ENCODE measurements at places on chromosomes 11 and 22.

DNA sequence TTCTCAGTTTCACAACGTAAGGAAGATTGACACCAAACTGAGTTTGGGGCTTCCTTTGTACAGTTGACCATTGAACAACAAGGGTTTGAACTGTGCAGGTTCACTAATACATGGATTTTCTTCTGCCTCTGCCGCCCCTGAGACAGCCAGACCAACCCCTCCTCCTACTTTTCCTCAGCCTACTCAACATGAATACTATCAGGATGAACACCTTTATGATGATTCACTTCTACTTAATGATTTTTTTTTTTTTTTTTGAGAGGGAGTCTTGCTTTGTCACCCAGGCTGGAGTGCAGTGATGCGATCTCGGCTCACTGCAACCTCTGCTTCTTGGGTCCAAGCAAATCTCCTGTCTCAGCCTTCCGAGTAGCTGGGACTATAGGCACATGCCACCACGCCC is 14.6 kb downstream of the RBM4 start:
- no peak for DNase-seq

DNA sequence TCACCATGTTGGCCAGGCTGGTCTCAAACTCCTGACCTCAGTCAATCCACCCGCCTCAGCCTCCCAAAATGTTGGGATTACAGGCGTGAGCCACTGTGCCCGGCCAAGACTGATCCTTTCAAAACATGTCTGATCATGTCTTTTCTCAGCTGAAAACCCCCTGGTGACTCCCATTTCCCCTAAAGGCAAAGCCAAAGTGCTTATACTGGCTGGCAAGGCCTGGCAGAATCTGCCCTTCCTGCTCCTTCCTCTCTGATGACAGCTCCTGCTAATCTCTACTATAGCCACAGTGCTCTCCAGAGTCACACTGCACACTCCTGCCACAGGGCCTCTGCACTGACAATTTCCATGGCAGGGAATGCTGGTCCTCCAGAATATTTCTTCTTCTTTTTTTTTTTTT is 2.6 kb upstream of the MCHR1 start:
- no peak for DNase-seq

DNA sequence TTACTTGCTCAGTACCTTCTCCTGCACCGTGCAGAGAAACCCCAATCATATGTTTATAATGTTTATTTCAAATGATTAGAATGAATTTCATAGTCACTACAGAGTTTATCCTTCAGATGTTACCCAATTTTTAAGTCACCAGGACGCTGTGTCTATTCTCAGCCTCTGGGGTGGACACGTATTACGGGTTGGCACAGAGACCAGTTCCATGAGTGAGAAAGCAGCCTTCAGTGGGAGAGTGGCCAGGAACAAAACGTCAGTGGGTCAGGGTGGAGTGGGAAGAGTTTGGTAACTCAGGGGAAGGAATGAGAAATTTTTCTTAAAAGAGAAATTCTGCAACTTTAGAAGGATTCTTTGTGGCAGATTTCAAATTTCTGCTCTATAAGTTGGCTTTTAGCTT is 77.1 kb upstream of the MTMR2 start:
- DNase-seq: no peak

DNA sequence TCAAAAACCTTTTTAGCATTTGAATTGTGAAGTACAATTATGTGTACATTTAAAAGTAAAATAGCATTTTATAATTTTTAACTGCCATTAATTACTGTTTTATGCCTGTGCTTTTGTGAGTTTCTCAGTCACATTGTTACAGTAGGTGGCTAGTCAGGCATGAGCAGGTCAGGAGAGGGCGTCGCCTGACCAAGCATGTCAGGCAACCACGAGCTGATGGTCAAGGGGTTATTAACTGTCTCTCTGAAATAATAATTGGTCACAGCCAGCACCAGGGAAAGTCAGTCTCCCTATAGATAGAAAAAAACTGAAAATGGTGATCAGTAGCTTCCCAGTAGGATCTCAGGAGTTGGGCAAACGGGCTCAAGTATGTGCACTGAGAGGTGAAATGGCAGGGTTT is 19.4 kb upstream of the CCDC81 start:
- DNase-seq: no peak

DNA sequence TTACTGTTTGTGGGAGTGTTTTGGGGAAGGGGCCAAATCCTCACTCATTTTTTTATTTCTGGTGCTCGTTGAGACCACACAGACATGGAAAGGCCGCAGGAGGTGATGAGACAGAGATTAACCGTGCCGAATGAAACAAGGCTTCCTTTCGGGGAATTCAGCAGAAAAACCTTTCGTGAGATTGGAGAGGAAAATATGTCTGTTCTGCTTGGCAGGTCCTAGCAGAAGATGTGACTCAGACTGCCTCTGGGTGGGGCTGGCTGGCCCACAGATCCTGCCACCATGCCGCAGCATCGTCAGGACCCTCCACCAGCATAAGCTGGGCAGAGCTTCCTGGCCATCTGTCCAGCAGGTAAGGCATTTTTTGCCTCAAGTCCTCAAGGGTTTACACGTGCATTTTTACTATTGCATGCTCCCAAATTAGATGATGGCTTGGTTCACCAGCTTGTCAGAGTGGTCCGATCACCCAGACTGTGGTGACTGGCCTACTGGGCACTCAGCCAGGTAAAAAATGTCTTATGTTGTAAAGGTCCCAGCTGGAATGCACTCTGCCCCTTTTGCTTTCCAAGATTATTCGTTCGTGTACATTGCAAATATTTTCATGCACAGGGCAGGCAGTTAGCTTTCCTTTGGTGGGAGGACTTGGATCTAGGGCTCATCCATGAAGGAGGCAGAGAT is 1.5 kb downstream of the DDB2 start:
- DNase-seq: no peak

GRCh38 chr11:45212566-45213315 is 66.3 kb downstream of the PRDM11 start:
- no peak for DNase-seq

DNA sequence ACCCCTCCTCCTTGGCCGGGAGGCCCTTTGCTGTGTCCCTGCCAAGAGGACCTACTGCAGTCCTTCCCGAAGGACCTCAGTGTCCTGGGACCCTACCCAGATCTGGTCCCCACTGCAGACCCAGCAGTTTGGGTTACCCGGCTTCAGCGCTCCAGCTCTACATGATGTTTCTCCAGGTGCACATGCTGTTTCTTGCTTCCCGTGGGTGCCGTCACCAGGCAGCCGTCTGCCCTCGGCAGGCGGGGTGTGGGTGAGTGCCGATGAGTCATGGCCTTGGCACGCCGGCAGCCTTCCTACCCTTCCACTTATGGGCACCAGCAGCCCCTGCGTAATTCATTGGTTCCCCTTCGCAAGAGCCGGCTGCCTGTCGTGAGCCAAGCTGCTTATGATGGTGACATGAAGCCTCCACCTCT is 101.8 kb downstream of the BCR start:
- DNase-seq: peak; percentile 62

DNA sequence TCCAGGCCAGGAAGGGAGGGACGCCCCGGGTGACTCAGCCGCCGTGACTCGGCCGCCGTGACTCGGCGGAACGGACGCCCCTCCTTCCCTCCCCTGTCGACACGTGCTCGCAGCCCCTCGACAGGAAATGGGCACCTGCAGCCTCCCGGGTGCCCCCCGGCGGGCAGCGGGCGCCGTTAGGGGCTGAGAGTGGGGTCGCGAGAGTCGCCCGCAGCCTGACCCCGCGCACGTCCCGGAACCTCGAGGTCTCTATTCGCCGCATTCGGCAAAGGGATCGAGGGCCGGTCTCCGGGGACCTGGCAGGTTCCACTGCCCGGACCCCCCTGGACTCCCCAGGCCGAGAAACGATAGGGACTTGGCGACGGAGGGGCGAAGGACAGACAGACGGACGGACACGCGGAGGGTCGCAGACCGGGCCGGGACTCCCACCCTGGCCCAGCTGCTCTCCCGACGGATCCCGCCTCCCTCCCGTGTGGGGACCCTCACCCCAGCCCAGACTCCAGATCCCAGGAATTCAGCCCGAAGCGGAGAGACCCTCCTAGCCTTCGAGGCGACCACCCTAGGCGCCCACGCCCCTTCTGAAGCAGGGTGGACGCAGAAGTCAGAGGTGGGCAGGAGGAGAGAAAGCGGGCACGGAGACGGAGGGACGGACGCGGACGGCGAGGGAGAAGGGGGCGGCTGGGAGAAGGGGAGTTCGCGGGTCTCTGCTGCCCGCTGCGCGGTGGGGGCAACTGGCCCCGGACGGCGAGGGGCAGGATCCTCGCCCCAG is 648 bp downstream of the FOSL1 start:
- peak; percentile 66 for DNase-seq

DNA sequence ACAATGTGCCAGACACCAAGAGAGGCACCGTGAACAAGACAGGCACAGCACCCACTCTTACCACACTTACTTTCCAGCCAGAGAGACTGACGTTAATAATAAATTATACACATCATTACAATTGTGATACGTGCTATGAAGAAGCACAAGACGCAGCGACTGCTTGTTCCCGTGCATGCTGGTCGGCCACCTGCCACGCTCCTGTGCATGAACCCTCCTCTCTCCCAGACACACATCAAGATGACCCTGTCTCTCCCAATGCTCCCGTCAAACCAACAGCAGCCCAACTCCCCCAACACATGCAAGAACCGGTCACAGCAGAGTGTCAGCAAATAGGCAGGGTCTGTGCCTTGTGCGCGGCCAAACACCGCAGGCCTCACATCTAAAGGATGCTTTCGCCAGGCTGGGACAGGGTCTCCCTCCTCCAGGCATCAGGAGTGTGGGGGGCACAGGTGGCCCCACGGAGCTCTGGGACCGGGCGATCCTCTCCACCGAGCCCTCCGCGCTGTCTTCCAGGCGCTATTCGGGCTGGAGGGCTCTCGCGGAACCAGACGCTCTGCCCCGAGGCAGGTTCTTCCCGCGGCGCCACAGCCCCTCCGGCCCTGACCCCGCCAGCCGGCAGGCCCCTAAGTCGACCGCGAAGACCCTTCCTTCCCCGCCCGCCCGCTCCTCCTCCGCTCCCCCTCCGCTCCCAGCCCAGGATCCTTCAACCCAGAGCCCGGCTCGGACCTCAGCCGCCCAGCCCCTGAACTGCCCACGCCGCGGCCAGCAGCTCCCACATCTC is 533 bp downstream of the SERGEF start:
- peak; percentile 10 for DNase-seq

- no peak for DNase-seq
These were observed 241.7 kb downstream of the MIAT start for GRCh38 chr22:26898946-26899605.

DNA sequence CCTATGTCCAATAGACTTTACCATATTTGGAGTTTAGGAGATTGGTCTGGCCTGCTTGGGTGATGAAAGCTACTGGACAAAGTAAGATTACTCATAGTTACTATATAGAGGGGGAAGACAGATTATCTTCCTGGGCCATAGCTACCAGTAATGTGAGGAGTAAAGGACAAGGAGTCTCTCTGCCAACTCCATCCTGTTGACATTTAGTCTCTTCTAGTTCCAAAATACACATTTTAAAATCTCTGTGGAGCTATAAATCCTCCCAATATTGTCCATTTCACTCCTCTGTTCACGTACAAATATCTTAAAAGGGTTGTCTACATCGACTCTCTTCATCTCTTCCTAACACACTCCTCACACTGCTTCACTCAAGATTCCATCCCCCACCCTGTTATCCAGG is 1.1 kb upstream of the OR51D1 start:
- no peak for DNase-seq

GRCh38 chr22:47388331-47388730 is 625.9 kb downstream of the TBC1D22A start:
- DNase-seq: no peak

DNA sequence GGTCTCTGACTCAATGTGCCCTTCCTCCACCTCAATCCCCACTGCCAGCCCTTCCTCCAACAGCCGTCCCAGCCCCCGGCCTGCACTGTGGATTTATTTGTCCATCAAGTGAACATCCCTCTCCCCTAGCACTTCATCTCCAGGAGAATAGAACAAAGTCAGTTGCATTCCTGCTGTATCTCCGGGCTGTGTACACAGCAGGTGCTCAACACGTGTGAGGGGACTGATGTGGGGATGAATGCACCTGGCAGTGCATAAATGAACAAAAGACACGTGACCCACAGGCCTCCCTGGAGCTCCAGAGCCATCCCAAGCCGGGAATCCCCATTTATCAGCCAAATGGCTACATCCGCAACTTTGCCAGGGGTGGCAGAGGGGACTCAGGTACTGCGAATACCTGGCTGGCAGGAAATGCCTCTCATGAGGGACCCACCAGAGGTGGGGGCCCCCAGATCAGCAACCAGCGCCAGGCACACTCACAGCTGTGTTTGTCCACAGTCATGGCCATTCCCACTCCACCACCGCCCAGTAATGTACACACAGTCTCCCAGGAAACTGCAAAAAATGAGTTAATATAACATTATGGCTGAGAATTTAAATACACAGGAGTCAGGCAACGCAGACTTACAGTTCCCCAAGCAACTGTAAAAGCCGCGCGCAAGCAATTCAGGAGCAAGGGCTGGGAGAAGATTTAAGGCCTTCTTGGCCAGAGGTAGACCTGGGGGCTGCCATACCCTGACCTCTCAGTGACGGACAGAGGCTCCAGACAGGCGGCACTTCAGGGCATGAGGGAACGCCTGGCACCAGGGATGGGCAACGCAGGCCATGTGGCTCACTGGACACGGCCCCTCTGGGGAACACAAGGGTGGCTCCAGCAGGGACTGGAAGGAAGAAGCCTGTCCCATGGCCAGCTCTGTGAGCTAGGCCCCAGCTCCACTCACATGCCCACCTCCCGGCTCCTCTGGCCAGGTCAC is 50.3 kb upstream of the TCF20 start:
- DNase-seq: no peak

DNA sequence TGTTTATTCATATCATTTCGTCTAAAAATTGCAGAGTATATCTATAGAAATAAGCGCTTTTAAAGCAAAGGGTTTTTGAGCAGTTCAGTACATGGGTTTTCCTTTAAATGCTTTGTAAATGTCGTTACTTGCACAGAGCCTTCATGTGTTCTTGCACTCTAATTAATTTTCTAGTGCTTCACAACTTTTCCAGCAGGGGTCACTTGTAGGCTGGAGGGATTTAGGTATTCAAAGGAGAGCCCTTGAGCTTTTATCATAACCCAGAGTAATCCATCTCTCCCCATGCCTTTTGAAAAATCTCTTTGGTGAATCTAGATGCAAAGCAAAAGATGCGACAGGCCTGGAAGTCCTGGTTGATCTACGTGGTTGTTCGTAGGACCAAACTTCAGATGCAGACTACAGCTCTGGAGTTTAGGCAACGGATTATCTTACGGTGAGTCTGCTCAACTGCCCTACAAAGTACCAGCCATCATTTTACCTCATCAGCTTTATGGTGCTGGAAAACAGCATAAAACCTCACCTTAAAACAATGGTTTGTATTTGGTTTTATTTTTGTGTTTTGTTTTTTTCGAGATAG is 60.4 kb downstream of the SFI1 start:
- DNase-seq: peak; percentile 55
